ENCODE measurements at places on chromosomes 13 and 19.

GRCh38 chr19:51712461-51713081, 11.2 kb downstream of the HAS1 start:
- DNase-seq = no peak

GRCh38 chr13:52187029-52187423, 27.6 kb upstream of the NEK3 start:
- no peak for DNase-seq

GRCh38 chr19:42275103-42275502, 6.1 kb downstream of the CIC start:
- DNase-seq = no peak

DNA sequence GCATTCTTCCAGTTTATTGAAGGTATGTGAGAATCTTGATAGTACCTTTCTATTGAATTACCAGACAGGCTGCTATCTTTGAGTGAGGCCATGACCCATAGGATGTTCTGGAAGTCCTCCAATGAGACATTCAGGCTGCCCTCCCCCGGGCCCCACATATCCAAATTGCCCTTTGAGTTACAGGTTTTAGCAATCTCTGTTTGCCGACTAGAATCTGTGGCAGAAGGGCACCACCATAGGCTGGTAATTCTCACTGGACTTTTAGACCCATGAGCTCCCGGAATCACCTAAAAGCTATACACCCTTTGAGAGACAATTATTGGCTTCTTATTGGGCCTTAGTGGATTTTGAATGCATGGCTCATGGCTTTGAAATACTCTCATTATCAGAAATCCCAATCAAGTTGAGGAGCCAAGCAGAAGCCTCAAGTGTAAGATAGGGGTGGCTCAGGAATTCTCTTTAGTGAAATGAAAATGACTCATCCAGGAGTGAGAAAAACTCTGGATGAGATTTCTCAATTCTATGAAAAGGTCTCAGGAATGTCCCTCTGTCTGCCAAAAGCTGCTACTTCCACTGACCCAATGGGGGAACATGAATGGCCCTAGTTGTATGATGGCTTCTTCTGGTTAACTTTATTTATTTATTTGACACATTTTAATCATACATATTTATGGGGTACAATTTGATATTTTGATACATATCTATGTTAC, 172.1 kb upstream of the CSNK1A1L start:
- DNase-seq = no peak

GRCh38 chr13:21529146-21529893, 70.2 kb upstream of the ZDHHC20 start:
- DNase-seq = no peak

DNA sequence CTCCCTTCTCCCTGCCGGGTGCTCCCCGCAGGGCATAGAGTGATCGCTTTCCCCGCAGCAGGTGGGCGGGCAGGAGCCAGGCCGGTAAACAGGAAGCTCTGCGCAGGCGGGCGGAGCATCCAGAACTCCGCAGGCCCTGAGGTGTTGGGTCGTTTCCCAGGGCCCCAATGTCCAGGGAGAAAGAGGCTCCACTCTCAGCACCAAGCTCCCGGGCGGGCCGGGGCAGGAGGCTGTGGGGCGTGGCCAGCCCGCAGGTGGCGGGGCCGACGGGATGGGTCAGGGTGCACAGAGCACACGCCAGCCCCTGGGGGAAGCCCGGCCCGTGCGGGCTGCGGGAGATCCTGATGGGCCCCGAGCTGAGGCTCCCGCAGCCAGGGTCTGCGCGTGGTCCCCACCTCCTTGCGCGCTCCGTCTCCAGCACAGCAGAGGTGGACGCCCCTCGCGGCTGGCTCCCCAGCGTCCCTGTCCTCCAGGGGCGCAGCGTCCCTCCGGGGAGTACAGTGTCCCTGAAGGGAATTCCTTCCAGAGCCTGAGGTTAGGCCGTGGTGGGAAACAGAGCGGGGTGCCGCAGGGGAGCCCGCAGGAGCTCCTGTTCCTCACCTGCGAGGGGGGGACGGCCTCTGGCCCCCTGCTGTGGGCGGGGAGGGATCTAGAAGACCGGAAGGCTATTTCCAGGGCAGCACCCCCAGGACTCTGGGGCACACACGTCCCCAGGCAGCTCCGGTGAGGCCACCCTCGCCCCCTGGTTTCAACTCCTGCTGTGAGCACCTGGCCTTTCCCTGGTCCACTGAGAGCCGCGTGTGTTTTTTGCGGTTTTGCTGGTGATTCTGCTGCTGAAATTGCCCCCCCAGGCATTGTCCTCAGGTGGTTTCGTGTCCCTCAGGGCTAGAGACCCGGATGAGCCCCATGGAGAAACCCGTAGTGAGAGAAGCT, 12.2 kb downstream of the PIP5K1C start:
- peak; percentile 28 for DNase-seq

DNA sequence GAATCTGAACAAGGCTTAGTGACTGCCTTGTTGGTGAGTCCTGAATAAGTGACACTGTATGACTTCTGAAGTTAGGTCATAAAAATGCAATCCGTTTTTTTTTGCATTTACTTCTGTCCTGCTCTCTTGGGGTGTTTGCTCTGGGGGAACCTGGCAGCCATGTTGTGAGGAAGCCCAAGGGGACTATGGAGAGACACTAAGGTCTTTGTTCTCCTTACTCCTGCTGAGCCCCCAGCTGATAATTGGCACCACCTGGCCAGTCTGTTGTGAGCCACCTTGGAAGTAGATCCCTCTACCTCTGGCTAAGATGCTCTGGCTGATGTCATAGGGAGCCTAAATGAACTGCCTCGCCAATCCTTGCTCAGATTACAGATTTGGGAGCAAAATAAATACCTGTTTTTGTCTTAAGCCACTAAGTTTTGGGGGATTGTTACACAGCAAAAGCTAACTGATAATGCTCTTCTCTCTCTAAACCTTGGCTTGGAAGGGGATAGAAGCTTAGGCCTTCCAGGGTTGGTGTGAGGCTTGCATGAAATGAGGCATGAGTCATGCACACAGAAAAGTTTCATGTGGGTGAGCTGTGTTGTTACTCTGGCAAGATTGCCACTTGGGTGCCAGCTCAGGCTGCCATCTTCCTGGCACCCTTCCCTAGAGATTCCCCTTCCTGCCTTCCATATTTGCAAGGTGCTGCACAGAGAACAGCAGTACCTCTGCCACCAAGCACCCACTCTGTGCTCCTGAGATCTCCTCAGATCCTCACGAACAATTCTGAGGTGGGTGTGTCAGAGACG, 10.1 kb downstream of the TUBB4A start:
- DNase-seq = no peak

DNA sequence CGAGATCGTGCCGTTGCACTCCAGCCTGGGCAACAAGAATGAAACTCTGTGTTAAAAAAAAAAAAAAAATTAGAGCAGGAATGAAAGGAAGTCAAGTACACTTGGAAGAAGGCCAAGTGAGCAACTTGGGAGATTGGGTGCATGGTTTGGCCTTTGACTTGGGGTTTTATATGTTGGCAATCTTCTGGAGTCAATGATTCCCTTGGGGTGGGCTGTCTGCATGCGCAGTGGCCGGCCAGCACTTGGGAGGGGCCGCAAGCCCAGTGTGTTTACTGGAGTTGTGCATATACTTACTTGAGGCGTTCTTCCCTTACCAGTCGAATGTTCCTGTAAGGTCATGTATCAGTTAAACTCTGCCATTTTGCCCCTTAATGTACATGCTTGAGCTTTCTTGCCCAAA, 103.9 kb downstream of the FAM216B start:
- DNase-seq = no peak

DNA sequence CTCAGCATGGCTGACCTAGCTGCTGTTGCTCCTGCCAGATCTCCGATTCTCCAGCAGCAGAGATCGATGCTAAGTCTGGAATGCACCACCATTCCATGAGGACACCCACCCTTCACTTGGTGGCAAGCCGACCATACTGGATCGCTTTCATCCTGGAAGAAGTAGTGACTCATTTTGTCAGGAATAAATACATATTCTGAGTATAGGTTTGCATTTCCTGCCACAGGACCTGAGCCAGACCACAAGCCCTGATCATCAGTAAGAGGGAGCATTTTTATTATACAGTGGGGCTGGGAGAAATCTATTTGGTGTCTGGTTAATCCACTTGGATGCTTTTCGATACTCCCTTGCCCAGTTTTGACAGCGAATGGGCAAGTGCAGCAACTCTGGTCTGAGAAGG, 10.9 kb upstream of the KCTD15 start:
- no peak for DNase-seq

DNA sequence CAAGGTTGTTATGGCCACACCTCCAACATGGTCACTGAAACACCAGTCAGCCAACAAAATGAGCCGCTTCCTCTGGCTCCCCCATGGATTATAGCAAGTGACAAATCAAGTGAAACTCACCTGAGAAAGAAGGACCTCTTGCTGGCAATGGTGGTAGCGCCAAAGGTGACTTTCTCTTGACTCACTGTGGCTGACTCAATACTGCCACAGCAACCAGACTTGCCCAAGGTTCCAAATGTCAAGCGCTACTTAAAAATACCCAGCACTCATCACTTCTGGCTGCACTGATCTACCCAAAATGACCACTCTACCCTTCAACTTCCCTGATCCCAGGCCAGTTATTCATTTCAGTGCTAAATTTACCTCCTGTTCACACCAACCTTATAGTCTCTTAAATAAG, 495.5 kb downstream of the FOXO1 start:
- no peak for DNase-seq

GRCh38 chr19:53991224-53992113, at the start of gene CACNG6:
Gene CACNG6 (plus strand): TSS chr19:53991637. CDS start chr19:53992878, 1,241 bp downstream.
- no peak for DNase-seq

- DNase-seq = peak; percentile 36
Measured at GRCh38 chr13:19782049-19782726, 557 bp downstream of the PSPC1 start.

GRCh38 chr19:50362656-50363424, 2.6 kb downstream of the NAPSA start:
- peak; percentile 60 for DNase-seq

GRCh38 chr13:46715363-46715762, 81.6 kb downstream of the ESD start:
- DNase-seq = no peak

GRCh38 chr19:50152578-50152977, 10.5 kb downstream of the IZUMO2 start:
- no peak for DNase-seq

DNA sequence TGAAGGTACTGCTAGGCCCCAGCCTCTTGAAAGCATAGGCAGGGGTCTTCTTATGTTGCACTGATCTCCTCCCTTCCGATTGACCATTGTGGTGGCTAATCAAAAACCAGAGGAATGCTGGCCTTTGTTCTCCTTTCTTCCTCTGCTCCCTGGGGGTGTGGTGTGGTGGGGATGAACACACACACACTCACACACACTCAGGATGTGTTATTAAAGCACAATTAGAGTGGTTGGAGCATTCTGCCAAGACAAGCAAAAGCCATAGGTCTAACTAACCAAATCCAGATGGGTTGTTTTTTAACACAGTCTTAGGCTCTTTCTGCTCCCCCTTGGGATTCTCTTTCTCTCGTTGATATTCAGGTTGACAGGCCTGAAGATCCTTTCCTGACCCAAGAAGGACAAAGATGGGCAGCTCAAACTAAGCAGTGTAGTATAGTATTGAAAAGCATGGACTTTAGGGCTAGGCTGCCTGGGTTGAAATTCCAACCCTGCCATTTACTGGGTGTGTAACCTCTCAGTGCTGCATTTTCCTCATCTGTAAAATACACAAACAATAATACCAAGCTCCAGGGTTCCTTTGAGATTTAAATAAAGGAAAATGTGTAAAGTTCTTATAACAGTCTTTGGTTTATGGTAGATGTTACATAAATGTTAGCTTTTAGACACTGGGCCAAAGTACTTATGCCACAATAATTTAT, 25.5 kb upstream of the DGKH start:
- DNase-seq = no peak

GRCh38 chr13:43522788-43523187, 264.0 kb downstream of the ENOX1 start:
- no peak for DNase-seq

DNA sequence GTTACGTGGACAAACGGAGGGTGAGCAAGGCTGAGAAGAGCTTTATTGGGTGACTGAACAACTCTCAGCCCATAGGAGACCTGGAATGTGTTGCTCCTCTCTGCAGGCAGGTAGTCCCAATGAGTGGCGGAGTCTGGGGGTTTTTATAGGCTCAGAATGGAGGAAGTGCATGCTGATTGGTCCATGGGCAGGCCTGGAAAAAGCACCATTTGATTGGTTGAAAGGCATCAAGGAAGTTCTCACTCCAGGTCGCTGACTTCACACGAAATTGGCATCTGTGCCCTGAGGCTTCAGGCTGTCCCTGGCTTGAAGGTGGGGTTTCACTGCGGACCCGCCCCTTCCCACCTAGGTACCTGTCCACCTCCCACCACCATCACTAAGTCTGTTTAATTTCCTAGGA, 65.4 kb downstream of the SPATA13 start:
- no peak for DNase-seq

DNA sequence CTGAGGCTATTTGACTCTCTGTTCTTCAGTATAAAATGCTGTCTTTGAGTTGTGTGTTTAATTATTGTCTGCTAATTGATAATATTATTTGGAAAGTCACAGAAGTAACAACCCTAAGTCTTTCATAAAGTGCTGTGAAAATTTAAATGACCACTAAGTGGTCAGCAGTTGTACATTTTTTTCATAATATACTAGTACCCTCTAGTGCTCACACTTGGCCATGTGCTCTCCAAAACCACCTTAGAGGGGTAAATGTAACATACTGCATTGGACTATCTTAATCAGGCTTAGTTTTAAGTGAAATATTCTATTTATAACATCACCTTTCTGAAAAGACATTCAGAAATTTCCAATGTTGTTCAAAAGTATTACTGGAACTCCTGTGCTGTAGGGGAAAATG, 745.3 kb downstream of the GPC5 start:
- DNase-seq = no peak

DNA sequence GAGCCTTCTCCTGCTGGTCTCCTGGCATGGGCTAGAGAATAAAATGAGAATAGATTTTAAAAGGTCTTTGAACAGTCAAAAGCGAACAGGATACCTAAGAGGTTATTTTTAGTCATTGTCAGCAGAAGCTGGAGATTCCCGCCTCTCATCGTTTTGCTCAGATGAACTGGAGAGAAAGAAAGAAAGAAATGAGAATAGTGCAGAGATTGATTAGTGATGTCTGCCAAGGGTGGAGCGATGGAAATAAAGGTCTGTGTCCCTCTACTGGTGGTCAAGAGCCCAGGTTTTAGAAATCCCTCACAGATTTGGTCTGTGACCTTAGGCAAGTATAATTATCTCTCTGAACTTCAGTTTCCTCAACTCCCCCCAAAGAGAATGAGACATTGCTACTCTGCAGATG, 5.3 kb downstream of the NCAN start:
- DNase-seq = no peak

GRCh38 chr19:47494729-47495128, 10.7 kb upstream of the KPTN start:
- no peak for DNase-seq

DNA sequence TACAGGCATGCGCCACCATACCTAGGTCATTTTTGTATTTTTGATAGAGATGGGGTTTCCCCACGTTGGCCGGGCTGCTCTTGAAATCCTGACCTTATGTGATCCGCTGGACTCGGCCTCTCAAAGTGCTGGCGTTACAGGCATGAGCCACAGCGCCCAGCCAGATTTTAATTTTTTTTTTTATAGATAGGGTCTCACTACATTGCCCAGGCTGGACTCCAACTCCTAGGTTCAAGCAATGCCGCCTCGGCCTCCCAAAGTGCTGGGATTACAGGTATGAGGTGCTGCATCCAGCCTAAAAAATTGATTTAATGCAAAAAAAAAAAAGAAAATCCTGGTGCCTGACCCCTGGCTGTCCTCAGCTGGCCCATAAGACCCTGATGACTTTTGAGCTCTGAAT, 24.9 kb upstream of the CERS4 start:
- DNase-seq = no peak

Measured in CD4-positive, alpha-beta T cell treated with Interleukin-15 for 4 hours (primary cell).